ENCODE measurements at places on chromosomes 7 and 10.

DNA sequence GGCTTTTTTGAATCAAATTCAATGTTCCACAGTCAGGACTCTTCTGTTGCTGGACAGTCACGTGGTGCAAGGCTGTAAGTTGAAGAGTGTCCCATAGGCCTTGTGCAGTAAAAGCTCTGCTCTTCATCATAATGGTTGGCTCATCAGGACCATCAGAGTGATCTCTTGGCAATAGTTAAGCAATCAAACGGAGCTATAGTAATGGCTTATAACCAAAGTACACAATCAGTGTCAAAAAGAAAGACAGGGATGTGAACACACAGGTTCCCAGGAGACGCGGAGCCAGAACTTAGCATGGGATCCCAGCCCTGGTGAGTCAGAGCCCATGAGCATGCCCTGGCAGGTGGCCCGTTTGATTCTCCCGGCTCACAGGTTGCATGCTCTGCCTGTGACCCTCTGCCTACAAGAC, 10.8 kb upstream of the GPNMB start:
- DNase-seq, result no peak

GRCh38 chr10:33335801-33336581, 1.5 kb upstream of the NRP1 start:
- no peak for DNase-seq

- no peak for DNase-seq
These were observed 28.1 kb upstream of the RPA3 start for GRCh38 chr7:7746458-7746857.

GRCh38 chr7:3159445-3159844, 115.8 kb upstream of the CARD11 start:
- DNase-seq, result no peak

GRCh38 chr7:16891338-16891737, 9.6 kb upstream of the AGR3 start:
- no peak for DNase-seq

DNA sequence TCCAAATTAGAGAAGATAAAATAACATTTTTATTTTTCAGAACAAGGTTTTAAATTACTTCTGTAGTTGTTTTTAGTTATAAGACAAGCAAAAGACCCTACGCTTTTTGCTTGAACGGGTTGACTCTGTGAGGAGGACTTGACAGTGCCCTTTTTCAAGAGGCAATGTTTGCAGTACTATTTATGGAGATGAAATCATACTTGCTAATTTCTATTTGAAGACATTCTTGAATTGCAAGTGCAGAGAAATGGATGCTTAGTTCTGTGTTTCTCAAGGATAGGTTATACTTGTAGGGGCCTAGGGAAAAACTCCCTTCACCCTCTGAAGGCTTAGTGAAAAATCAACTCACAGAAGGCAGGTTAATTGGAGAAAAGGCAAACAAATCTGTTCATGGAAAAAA, 1229.5 kb downstream of the REEP3 start:
- DNase-seq, result no peak

DNA sequence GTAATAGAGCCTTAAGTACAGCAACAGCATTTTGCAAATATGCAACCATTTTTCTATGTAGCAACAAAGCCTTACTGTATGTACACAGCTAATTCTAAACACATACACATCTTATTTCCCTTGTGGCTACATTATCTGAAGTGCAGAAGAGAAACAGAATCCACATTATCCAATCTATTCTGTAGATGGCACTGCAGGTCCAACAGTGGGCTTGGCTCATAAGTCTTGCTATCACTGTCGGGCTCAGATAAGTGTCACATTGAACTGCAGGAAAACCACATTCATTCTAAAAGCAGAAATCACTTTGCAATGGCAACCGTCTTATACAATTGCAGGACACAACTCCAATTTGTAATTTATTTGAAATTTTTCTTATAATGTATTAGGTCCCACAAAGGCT, 109.8 kb upstream of the NOBOX start:
- DNase-seq, result no peak

GRCh38 chr7:155533120-155533826, 13.1 kb downstream of the CNPY1 start:
- no peak for DNase-seq

All from stimulated activated CD8-positive, alpha-beta memory T cell treated with anti-CD3 and anti-CD28 coated beads, Interleukin-2, amount 100 ng/mL, for 1 hour (primary cell).